ENCODE measurements at places on chromosomes 16 and 17. TPM values are rescaled to one million over a fixed set of nuclear protein-coding genes. Genes with fewer than 3 reads are reported as not detected.

Gene CCL22
- total RNA-seq, result 0.14 TPM

Gene GNGT2
- total RNA-seq, result 35.8 TPM

Gene EIF4A3
- total RNA-seq, result 88.0 TPM

Gene HSPB9
- total RNA-seq, result not detected

GRCh38 chr17:75289832-75290337, 652 bp upstream of the SLC25A19 start:
- no peak for DNase-seq

GRCh38 chr16:35628976-35629375, 2169.6 kb downstream of the TP53TG3F start:
- DNase-seq, result no peak

GRCh38 chr16:57444711-57445110, 2.5 kb downstream of the CIAPIN1 start:
- DNase-seq, result no peak

- DNase-seq, result no peak
Measured at GRCh38 chr17:57632294-57632693, 112.8 kb downstream of the CCDC182 start.

All from natural killer cell (primary cell).